ENCODE measurements at places on chromosomes 5 and 9.

DNA sequence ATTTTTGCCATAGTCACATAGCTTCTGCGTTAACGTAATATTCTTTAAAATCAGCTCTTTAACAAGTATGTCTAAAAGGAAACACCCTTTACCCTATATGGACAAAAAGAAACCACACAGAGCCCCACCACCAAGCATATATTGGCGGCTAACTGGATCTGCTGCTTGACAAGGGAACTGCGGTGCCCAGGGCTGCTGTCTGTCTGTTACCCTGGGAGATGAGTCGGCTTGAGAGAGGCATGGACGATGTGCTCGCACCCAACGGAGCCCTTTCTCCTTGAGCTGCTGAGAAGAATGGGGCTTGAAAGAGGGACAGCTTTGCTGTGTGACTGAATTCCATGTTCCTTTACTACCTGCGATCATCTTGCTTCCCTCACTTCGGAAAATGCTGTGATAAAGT is 158.6 kb upstream of the SHB start:
- DNase-seq, result no peak

- DNase-seq, result no peak
Observed at GRCh38 chr5:170181902-170182301, 50.9 kb upstream of the C5orf58 start.

DNA sequence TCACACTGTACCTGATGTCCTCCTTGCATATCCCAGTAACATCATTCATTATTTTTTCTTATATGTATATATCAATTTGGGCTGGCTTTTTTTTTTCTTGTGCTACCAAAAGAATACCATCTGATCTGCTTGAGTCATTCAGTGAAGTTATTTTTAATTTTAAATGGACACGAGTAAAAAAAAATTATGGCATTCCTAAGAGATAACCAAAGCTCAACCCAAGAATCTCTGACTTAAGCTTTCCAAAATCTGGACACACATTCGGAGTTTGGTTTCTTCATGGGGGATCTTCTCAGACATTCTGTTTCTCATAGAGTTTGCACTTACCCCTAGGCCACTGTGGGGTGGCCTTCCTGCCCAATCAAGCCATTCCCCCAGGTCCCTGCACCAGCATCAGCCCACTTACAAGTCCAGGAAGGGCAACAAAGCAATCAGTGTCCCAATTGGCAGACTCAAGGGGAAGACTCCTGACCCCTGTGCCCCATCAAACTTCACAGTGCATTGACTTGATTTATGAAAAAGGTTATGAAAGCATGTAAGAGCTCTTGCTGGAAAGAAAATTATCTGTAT is 49.2 kb upstream of the SPDL1 start:
- no peak for DNase-seq

DNA sequence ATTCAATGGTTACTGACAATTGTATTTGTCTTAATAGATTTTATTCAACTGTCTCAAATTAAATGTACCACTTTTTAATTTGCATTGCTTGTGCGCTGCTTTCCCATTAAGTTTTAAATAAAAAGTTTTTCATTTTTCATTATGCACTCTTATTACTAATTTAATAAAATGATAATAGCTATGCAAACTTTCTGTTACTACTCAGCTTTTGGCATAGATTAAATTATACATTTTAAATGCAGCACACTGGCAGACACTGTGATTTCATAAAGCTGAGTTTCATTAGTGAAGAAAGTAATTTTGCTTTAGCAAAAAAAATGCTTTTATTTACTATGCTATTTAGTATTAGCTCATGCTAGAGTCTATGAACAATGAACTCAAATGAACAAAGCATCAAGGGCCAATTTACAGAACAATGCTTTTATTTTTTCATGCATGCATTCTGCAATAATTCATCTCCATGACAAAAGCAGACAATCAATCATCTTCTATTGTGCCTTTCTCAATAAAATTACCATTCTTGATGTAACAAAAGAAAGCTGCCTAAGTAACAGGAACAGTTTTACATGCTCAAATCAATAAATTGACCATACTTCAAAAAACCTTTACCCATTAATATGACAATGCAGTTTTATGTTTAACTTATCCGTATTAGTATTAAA is 595.2 kb upstream of the ARRDC3 start:
- DNase-seq, result no peak

DNA sequence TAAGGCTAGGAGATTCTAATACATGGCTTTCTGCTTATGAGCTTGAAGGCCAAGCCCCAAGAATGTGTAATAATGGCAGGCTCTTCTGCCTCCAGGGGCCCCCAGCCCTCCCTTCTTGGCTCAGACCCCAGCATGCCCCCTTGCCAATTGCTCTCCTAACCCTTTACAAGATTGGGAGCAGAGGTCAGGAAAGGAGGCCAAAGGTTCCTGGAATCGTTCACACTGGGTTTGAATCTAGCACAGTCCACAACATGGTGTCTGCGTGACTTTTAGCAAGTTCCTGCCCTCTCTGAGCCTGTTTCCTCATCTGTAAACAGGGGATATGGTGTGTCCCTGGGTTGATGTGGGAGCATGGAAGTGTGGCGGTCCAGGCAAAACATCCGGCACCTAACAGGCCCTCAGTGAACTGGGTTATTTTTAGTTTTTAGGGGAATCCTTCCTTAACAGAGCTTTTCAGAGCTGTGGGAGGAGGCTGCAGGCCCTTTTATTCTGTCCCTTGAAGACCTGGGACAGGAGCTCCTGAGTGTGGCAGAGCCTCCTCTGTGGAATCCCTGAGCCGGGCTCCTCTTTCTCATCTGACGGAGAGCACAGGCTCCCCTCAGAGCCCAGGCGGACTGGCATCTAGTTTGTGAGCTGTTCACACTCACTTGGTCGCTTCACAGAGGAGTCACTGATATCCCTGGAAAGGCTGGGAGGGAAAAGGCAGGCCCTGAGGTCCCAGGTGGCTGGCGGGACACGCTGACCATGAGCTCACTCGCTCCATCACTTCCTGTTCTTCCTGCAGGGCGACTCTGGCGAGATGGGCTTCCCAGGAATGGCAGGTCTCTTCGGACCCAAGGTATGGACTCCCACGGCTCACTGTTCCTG is 23.4 kb upstream of the ORM1 start:
- no peak for DNase-seq

DNA sequence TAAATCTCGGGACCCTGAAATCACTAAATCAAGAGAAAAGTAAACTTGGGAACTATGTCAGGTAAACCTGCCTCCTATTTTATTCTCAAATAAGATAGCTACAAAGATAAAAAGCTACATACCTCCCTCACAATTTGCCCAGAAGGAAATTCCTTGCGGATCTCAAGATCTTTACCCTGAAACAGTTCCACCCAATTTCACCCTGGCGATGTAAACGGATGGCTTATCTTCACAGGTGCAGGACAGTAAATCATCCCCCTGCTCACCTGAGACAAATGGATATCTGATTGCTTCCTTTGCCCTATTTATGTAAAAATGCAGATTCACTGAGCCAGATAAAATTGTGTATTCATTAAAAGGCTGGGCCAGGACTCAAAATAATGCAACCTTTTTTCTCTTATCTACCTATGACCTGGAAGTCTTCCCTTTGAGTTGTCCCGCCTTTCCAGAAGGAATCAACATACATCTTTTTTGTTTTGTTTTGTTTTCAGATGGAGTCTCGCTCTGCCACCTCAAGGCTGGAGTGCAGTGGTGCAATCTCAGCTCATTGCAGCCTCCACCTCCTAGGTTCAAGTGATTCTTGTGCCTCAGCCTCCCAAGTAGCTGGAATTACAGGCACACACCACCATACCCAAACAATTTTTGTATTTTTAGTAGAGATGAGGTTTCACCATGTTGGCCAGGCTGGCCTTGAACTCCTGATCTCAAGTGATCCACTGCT is 13.8 kb downstream of the TMEM267 start:
- no peak for DNase-seq

DNA sequence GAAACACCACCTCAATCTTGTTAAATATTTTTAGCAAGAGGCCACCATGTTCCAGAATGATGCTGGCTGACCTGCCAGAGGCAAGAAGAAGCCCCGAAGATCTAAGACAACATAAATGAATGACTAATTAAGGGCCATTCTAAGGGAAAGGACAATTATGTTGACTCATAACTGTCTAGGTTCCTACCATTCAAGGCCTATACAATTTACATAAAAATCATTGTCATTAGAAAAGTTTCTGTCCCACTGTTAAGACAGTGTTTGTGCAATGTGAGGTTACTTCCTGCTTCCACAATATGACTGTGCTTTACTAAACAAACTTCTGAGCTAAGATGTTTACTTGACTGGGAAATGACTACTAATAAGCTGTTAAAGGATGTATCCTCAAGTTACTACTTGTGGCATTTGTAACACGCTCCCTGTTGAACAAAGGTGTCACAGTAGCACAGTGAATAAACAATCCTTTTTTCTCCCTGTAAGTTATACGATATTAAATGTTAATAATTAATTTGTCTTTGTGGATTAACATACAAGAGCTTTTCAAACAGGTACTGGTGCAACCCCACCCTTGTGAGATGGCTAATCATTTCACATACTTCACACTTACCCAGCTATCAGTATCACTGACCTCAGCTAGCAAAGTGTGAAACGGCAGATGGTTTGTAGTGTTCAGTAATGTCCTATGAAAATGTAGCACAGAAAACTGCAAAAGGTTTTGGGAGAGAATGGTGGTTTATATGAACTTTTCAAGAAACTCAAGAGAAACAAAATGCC is 195.8 kb downstream of the EFNA5 start:
- DNase-seq, result no peak

DNA sequence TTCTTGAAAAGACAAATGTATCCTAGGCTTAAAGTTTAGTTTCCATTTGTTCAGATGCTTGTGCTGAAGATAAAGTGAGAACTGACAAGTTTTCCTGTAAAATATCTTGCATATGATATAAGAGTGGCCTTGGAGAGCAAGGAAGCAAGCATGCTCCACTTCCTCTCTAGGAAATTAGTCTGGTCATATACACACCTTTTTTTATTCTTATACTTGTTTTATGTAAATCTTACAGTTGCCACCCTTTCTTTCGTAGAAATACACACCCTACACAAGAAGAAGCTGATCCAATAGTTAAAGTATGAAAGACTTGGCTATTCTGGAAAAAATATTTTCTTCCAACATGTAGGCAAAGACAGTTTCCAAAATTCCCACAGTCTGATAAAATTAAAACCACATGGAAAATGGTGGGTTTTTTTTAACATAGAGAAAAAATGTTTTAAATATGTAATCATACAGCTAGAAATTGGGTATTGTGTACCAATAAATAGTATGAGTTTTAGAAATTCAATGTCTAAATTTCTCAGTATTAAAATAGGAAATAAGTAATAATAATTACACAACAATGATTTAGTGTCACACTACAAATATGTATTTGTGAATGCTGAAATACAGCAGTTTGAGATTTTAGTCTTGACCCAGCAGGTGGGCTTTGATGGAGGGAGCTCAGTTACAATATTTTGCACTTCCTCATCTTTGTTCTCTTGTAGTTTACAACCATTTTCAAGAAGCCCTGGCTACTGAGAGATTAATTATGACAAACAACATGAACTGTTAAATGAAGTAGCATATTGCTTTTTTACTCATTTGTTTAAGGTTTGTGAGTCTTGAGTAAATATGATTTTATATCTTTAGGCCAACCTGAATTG is 185.7 kb upstream of the GNA14 start:
- no peak for DNase-seq

DNA sequence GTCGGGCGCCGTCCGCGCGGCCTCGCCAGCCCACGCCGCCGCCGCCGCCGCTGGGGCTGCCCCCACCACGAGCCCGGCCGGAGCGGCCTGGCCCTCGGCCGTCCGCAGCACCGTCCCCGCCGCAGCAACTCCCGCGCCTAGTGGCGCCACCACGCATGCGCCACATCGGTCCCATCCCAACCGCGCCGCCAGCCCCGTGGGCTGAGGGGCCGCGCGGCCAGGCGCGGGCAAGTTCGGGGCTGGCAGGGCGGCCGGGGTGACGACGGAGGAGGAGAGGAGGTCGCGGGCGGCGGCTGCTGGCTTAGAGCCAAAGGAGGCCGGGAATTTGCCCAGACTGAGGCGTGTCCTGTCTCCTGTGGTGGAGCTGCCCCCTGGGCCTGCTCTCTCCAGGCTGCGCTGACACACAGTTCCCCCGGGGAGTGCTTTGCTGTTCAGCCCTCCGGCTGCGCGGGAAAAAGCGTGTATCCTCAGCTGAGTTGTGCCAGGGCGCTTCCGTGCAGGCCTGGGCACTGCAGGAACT is at the start of gene TUSC1:
TUSC1 (minus strand) TSS at position 298 of the 520 bp plus-strand sequence; CDS start at position 166, 132 bp downstream.
- DNase-seq, result no peak

GRCh38 chr9:129451089-129451656 is 169.7 kb downstream of the C9orf50 start:
- no peak for DNase-seq

DNA sequence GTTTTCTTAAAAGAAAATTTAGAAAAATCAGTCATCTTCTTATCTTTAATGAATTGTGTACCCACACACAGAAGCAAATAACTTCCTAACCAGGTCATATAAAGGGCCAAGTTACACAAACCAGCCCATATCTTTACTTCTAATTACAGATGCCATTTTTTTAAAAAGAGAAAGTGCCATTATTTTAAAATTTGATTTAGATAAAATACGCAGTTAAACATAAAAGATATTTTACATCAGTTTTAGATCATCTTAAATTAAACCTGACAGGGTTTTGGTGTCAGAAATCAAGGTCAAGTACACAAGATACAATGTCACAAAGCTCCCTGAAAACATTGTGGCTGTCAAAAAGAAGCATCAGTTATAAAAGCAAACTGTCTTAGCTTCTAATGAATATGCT is 129.4 kb downstream of the GNA14 start:
- no peak for DNase-seq
